Tongue (tissue), 3 donors: ENCODE measurements at places on chromosomes 5 and 9.

GRCh38 chr9:100937382-100937781 lies 91.1 kb upstream of the PLPPR1 start:
- DNase-seq = no peak

DNA sequence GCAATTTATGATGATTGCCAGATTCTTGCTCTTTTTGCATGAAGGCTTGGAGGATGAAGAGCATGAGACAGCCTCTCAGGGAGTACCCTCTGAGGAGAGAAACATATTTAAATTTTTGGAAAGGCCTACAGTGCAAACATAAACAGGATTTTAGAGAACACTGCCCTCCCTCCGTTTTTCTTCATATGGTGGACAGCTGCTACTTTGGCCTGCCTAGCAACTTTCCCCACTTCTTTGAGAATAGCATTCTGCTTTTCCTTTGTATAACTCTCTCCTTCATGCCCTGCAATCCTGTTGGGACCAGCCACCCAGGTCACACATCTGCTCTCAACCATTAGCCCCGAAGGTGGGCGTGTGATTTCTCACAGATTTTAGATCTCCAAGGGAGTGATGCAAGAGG lies 20.5 kb upstream of the TXN start:
- DNase-seq = peak; percentile 74

GRCh38 chr5:127447827-127448226 lies 69.6 kb upstream of the PRRC1 start:
- DNase-seq = no peak

GRCh38 chr5:170363671-170364070 lies 25.5 kb downstream of the KCNMB1 start:
- no peak for DNase-seq

GRCh38 chr5:141343242-141343952 lies at the start of gene PCDHGA3:
Gene PCDHGA3 (plus strand): TSS chr5:141343829. CDS start chr5:141344034, 205 bp downstream.
- DNase-seq = peak; percentile 20

DNA sequence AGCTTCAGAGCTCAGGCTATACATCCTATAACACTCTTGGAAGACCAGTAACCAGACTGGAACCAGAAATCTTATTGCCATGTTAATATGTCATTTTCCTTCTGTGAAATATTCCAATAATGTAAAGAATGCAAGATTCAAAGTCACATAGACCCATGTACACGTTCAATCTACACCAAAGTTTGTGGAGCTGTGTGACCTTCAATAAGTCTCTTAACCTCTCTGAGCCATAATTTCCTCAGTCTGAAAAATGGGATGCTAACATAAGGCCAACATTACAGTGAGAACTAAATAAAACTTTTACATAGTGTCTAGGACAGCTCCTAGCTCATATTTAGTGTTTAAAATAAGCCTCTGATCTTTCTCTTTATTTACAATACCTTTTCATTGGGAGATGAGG lies 70.4 kb downstream of the ARRDC3 start:
- no peak for DNase-seq

DNA sequence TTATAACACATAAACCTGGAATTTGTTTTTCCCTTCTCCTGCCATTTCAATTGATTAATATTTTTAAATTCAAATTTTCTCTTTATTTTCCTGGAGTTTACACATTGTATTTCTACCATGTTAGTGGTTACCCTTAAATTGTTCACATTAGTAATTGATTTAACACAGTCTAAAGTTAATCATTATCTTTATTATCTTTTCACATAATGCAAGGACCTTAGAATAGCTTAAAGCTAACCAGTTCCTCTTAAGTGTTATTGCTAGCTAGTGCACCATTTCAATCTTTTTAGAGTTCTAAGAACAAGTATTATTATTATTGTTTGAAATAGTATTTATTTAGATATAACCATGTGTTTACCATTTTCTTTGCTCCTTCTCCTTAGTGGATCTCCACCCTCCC lies 251.2 kb upstream of the FBXL7 start:
- DNase-seq = no peak

DNA sequence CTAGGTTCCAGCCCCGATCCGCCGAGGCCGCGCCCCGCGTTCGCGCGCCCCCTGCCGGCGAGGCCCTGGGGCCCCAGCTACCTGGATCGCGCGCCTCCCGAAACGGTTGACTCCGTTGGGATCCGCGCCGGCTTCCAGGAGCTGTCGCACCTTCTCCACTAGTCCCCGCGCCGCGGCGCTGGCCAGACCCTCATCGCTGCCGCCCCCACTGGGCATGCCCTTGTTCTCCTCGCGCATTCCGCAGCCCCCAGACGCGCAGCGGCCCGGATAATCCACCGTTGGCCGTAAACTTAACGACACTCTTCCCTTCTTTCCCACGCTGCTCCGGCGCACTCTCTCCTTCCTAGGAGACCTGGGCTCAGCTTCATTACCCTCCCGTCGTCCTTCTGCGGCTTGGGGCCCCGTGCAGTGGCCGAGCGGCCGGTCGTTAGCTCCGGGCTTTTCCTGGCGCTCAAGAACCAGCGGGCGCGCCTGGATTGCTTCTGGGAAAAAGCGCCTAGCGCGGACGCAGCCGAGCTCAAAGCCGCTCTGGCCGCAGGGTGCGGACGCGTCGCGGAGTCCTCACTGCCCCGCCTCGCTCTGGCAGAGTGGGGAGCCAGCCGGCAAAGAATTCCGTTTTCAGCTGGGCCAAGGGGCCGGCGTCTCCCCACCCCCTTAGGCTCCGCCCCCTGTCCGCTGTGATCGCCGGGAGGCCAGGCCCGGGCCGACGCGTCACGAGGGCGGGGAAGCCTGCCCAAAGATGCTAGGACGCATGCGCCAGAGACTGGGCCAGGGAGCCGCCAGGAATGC lies at the start of gene CDKN2B:
Gene CDKN2B (minus strand): TSS at position 589 of the 789 bp plus-strand sequence. CDS start 352 bp downstream, at position 237.
- DNase-seq = peak; percentile 87

DNA sequence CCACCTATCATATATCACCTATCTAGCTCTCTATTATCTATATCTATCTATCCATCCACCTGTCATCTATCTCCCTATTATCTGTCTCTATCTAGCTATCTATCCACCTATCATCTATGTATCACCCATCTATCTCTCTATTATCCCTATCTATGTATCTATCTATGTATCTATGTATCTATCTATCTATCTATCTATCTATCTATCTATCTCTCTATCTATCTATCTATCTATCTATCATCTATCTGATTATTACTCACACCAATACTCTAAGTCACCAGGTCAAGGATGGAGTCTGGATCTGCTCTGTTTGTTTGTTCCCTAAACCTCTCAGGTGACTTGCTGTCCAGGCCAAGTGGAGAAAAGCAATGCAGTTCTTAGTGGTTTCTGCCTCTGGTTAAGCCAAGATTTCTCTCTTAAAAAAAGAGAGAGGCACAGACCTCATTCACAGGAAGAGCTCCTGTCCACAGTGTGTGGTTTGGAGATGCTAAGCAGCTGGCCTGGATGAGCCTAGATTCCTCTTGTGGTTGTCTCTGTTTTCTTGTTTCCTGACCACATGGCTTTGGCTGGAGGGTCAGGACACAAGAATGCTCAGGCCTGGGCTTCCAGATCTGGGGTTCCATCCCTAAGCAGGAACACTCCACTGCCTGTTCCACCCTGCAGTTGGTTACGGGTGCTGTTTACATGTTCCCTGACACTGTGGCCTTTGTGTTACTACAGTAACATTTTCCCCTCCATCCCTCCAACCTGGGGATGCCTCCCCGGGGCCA lies 133.4 kb downstream of the PHF2 start:
- no peak for DNase-seq
